ENCODE measurements at places on chromosomes 4 and X.

GRCh38 chr4:15395311-15395710 lies 32.5 kb upstream of the C1QTNF7 start:
- no peak for DNase-seq

DNA sequence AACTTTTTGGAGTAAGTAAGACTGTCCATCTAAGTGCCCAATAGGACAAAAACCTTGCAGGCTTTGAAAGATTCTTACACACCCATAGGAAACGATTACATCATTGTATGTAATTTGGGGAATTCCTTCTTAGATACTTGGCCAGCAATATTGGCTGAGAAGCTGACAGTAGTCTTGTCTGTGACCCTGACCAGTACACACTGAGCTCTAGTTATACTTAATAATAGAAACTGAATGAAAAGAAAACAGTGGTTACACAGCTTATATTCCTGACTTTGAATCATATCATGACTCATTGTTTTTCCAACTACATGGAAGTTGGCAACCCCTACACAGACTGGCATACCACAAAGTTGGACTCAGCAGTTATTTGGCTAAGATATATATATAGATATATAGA lies 7.1 kb upstream of the TLR2 start:
- no peak for DNase-seq

DNA sequence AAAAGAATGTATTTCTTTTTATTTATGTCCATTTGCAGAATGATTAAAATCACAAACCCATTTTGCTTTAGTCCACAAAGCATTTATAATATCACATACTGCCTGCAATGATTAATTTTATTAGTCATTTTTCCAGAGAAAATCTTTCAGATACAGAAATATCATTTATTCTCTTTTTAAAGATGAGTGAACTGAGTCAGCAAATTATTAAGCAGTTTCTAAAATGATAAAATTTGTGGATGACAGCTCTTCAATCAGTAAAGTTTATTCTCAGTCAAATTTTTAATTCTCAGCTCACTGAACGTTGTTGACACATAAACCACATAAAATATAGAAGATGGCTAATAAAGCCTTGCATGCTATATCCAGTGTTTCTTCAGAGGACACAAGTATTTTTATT lies 485.5 kb downstream of the PRR32 start:
- no peak for DNase-seq

- DNase-seq = no peak
These were observed 7.3 kb upstream of the TMEM150C start for GRCh38 chr4:82569076-82569475.

- DNase-seq = no peak
These were observed 193.8 kb upstream of the RBPJ start for GRCh38 chr4:26126994-26127393.

DNA sequence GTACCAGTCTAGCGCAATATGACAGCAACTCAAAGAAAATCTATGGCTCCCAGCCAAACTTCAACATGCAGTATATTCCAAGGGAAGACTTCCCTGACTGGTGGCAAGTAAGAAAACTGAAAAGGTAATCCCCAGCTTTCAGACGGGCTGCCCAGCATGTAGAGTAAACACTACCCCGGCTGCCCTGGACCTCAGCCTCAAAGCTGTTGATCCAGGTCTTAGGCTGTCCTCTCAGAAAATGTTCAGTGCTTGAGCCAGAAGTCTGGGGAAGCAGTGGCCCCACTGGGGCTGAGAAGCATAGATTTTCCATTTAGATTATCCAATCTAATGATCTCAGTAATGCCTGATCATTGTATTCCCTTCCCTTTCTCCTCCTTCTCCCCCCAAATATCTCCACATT lies 21.9 kb downstream of the BMX start:
- DNase-seq = no peak

- DNase-seq = no peak
These were observed 2.4 kb upstream of the MBNL3 start for GRCh38 chrX:132491191-132491590.
